Muscle of arm (tissue), 14 donors: ENCODE measurements at places on chromosomes 3 and 15. TPM values are rescaled to one million over a fixed set of nuclear protein-coding genes. Genes with fewer than 3 reads are reported as not detected.

Gene C15orf62
- 1.3 TPM for polyA plus RNA-seq

DNA sequence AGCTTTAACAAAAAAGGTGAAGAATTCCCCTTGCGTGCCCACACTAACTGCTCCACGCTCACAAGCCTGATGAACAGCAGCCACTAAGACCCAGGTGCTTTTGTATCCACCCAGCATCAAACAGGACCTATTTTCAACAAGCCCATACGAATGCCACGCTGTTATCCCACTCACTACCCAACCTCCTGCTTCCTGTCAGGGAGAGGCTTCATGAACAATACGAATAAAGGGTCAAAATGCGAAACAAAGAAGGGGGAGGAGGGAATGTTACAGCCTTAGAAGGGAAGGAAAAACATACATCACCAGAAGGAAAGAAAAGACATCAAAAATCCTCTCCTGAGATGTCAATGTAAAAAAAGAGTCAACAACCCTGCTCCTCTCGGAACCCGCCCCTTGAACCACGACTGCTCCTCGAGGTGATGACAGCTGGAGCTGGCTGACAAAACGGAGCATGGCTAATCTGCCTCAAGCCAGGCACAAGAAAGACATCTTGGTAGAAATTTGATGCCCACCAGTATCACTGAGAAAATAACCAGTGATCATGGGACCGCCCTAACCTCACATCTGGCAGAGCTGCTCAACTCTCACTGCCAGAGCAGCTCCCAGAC is 9.7 kb downstream of the ERC2 start:
- DNase-seq: no peak

GRCh38 chr3:170657312-170657711 is 71.4 kb upstream of the SLC7A14 start:
- no peak for DNase-seq

Gene CHRFAM7A
- 0.67 TPM for polyA plus RNA-seq
